ENCODE measurements at places on chromosomes 1 and 21.

DNA sequence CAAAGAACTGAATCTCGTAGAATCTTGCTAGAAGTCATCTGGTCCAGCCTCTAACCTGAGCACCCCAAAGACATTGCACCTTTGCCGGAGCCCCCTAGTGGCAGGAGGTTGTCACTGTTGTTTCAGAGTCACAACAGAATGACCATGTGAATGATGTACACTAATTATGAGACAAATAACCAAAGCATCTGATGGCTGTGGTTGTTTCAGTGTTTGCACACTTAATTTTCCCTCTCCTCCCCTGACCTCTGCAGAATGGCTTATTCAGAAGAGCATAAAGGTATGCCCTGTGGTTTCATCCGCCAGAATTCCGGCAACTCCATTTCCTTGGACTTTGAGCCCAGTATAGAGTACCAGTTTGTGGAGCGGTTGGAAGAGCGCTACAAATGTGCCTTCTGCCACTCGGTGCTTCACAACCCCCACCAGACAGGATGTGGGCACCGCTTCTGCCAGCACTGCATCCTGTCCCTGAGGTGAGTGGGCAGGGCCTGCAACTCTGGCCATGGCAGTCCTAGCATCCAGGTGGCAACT lies 26.4 kb downstream of the TRAF5 start:
- peak; percentile 54 for DNase-seq

GRCh38 chr1:213724640-213725536 lies 262.9 kb upstream of the PROX1 start:
- DNase-seq, result no peak

- no peak for DNase-seq
These were observed 20.8 kb upstream of the PTPRF start for GRCh38 chr1:43509740-43510375.

GRCh38 chr1:81717230-81717629 lies 83.5 kb upstream of the ADGRL2 start:
- DNase-seq, result no peak

DNA sequence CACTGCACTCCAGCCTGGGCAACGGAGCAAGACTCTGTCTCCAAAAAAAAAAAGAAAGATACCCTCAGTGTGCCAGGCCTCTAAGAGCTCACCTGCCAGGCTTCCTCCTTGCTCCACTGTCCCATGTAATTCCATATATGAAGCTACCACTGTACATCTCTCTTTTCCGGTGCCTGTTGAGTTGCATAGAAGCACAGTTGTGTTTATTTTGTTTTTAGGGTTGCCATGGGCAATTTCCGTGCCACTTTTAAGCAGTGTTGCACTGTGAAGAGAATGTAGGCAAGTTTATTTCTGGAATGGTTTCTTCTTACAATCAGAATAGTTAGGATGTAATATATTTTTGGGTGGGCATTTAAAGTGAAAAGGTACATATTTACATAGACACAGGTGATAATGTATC lies 23.3 kb downstream of the MR1 start:
- DNase-seq, result no peak

- DNase-seq, result no peak
These were observed 198.5 kb downstream of the RHOU start for GRCh38 chr1:228933753-228934152.

DNA sequence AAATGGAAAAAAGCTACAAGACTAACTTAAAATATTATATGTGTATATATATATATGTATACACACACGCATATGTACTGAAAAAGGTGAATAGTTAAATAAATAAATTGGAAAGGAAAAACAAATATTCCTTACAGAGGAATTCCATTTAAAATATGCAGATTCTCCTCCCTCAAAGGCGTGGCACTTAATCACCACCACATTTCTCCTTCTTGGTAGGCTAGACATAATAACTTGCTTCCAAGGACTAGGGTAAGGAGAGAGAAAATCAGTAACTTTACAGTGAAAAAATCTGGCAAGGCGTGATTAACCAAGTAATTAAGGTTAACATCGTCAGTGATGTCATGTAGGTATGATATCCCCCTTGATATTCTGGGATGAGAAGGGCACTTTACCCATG lies 84.0 kb upstream of the USP25 start:
- no peak for DNase-seq

DNA sequence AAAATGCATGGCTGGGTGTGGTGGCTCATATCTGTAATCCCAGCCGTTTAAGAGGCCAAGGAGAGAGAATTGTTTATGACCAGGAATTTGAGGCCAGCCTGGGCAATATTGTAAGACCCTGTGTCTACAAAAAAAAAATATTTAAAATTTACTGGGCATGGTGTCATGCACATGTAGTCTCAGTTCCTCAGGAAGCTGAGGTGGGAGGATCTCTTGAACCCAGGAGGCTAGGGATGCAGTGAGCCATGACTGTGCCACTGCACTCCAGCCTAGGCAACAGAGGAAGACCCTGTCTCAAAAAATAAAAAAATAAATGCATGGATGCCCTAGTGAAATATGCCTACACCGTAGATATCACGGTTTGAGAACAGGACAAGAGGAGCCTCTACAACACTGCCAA lies 1331.2 kb upstream of the B3GALT2 start:
- no peak for DNase-seq

- DNase-seq, result no peak
These were observed 78.5 kb upstream of the KAZN start for GRCh38 chr1:14519976-14520375.

DNA sequence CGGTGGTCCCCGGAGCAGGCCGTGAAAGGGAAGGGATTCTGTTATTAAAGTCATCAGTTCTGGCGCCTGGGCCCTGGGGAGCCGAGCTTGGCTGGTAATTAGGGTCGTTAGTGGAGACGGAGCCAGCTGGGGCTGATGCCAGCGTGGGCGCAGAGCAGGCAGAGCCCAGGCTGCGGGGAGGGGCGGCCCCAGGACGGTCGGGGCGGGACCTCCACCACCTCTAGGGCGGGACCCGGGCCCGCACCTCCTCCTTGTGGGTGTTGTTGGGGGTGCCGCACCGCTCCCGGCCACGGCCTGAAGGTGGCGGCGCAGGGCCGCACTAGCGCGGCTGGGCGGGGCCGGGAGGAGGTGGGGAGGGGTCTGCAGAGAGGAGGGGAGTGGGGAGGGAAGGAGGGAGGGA lies 470.6 kb downstream of the PTPRU start:
- peak; percentile 51 for DNase-seq

GRCh38 chr1:69157046-69157756 lies 410.5 kb upstream of the LRRC7 start:
- no peak for DNase-seq

DNA sequence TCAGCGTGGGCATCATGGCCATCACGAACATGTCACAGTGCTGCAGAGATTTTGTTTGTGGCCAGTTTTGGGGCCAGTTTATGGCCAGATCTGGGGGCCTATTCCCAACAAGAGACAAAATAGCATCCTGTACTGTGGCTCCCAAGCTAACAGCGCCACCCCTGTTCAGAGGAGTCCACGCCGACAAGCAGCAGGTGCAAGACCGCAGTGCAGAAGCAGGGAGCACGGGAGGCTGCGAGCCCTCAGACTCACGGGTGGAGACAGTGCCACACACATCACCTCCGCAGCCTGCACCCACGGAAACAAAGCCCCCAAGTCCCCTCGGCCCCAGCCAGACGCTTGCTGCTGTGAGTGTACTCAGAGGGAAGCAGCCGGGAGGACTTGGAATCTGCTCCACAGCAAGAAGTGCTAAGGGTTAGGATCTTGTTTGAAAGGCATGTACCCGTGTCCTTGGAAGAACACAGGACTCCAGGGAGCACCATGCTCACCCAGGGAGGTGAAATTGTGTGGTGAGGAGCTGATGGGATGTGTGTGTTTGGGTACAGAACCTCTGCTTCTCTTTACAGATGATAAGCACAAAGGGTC lies 7.1 kb downstream of the TCP10L start:
- DNase-seq, result no peak

DNA sequence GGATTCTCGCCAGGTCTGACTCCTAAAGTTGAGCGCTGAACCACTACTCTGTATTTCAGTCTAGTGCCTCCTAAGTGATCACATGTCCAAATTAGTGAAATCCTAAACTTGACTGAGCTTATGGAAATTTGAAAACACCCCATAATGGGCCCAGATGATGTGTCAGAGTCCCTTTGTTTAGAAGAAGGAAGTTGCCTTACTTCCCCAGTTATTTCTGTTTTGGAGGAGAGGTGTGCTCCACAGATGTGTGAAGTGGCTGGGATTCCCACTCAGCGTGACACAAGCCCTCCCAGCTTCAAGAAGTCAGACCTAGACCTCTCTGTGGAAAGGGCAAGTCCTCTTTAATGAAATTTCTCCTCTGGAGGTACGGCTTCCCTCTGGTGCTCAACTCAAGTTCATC lies 188.8 kb downstream of the TTLL7 start:
- no peak for DNase-seq

DNA sequence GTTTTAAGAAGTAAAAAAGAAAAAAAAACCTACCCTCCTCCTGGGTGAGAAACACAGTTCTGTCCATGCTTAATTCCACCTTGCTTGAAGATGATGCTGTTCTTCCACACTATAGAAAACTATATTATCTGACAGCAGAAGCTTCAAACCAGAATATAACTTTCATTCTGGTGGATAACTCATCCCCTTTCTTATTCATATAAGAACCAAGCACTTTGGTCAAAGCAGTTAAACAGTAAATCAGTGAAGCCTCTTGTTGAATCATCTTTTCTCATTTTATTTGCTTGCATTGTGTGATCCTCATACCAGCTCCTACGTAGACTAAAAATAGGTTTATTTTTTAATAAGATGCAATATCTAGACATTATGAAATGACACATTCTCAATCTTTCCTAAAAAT lies 36.7 kb upstream of the PRDX6 start:
- DNase-seq, result no peak

- no peak for DNase-seq
These were observed 2.7 kb upstream of the SAMSN1 start for GRCh38 chr21:14548779-14549178.

DNA sequence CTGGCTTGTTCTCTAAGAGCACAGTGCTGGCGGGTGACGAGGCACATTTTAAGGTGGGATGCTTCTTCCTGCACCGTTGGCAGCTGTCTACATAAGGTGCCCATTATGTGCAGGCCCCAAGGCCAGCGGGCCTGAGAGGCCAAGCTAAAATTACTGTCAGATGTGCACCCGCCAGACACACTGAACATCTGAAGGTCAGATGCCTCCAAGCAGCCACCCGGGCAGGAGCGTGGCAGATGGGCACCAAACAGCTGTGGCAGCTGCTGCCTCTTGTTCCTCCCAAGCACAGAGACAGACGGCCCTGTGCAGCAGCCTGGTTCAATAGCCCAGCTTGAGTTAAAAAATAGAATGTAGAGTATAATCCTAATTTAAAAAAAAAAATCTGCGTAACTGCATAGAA lies 211.9 kb upstream of the EDN2 start:
- DNase-seq, result no peak

DNA sequence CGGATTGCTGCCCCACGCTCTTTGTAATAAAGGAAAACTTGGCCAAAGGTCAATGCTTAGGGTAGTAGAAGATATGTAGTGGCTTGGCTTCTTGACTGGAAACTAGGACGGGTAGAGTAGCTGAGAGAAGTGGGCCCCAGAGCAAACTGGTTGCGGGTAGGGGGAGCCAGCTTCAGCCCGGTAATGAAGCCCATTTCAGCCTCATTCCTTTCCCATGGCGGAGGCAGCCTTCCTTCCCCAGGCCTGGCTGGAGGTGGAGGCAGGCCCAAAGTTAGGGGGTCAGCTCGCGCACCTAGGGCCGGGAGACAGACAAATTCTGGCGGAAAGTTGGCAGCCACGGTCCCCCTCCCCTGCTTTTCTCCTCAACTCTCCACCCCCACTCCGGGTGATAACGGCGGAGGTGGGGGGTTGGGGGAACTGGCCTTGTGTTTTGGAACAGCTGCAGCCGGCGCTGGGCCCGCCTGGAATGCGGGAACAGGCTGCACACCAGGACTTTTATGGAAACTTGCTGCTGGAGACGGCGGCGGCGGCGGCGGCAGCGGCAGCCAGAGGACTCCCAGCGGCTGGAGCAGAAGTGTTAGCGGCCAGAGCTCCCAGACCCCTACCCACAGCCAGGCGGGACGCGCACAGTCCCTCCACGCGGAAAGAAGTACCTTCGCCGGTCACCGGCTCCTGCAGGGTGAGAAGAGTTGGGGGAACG lies at the start of gene NEXN:
TSS of gene NEXN (plus strand) at position 544 of the 700 bp plus-strand sequence. CDS start 27,483 bp downstream, outside the sequence.
- DNase-seq, result no peak

DNA sequence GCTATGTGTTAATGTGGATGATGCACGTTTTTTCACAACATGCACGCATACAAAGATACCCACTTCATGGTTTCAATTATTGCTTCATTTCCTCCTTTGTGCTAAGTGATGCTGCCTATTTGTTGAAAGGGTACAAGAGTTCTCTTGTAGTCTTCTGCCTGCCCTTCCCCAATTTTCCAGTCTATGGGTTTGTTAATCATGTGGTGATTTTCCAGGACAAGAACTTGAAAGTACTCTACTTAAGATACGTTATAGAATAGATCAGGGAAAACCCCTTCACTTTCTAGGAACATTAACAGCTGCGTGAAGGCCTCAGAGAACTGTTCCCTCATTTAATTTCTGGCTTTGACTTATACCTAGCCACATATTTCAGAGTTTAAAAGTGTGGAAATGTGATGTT lies 52.1 kb upstream of the SLC44A3 start:
- no peak for DNase-seq

- no peak for DNase-seq
These were observed 70.9 kb downstream of the APP start for GRCh38 chr21:26099610-26100219.

DNA sequence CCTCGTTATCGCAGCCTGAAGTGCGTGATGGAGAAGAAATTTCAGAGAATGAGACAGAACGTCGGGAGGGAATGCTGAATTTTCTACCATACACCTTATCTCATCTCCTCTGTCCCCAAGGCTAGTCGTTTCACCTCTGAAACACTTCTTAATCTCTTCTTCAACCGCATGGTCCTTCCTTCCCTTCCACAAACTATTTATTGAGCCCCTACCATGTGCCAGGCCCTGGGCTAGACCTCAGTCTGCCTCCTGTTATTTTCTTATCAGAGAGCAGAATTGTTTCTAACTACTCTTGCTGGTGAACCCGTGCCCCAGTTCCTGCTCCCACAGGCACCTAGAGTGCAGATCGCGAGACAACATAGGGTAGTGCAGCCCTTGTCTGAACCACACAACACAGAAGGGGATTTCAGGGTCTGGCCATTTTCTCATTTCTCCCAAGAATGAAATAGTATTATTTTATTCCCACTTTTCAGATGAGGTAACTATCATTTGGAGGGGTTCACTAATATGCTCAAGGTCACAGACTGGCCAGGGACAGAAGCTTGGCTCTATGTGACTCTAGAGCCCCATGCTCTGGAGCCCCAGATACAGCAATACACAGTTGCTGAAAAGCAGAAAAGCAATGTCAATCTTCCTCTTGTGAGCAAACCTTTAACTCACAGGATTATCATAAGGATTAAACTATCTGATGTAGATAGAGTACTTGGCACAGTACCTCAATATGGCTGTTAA lies 598 bp upstream of the ADIPOR1 start:
- no peak for DNase-seq

- no peak for DNase-seq
These were observed 5.5 kb upstream of the CD1A start for GRCh38 chr1:158248771-158249170.

- DNase-seq, result no peak
These were observed 500.9 kb upstream of the PRMT6 start for GRCh38 chr1:106555571-106555970.

Data from GM19239 (cell line).